NCI-H2081 (cell line): ENCODE measurements at places on chromosomes 5 and 9.
A peak's percentile ranks its signal among the peaks of the same experiment; 100 is the strongest.

DNA sequence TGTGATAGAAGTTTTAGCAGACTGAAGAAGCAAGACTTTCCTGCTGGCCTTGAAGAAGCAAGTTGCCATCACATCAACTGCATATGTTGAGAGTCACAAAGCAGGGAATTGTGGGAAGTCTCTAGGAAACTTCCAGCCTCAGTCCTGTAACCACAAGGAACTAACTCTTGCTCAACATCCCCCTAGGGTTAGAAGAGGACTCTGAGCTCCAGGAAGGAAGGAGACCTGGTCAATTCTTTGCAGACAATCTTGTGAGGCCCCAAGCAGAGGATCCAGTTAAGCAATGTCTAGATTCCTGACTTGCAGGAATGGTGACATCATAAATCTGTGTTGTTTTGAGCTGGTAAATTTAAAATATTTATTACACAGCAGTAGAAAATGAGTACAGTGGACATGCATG, 18.6 kb upstream of the ZNF366 start:
- DNase-seq, result no peak

GRCh38 chr5:157549283-157549629, 26.3 kb downstream of the ADAM19 start:
- DNase-seq, result no peak

DNA sequence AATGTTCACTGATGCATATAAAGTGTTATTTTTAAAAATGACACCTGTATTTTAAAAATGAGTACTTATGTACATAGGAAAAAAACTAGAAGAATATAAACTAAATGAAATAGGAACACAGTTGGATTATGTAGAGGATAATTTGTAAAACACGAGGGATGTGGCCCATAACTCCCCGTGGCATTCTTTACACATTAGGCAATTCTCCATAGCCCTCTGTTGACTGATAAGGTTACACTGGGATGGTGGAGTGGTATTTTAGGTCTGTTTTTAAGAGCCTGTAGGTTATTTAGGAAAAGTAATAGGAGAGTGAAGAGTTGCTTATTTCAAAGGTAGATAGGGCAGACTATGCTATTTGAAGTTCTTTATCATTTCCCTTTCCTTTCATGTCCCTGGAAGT, 1.8 kb downstream of the CAVIN4 start:
- DNase-seq, result no peak

DNA sequence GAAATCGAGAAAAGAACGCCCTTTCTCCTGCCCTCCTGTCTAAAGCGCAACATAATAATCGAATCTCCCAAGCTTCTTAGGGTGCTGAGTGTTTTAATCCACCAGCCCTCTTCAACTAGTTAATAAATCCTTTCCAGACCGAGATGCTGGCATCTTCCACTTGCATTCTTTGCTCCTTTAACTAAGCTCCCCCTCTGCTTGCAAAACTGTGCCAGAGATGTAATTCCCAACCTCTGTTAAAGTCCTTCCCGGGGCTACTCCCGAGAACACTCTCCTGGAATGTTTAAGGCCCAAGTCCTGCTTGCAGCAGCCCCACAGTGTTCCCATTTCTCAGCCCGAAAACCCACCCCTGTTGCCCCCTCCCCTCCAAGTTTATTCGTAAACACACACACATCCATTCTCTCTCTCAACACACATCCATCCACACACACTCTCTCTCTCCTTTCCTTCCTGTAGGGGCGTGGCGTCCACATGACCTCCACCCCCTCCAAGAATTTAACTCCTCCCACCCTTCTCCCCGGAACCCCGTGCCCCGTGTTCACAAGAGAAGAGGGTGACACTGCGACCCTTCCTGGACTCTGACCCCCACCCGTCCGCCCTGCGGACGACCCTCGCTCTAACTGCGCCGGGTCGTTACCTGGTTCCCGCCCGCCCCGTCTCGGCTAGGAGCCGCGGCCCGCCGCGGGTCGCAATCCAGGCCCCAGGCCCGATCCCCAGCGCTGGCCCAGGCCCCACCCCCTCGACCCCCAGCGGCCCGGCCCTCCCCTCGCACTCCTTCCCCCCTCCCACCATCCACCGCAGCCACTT, 7.0 kb upstream of the MGAT1 start:
- DNase-seq, result peak; percentile 91

DNA sequence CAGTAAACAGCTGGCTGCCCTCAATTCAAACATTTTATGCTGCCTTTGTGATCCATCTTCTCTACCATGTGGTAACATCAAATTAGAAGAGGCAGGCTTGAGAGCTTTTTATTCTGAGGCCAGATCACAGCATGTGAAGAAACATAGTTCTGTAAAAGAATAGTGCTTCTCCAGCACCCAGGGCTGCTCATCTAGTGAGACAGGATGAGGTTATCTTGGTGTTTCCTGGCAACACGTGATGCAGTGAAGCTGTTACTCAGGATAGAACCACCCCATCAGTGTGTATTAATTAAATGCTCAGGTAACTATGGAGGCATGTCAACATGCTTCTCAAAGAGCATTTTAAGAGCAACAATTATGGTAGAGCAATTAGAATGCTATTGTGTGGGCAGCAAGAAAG, 400.5 kb upstream of the ACO1 start:
- DNase-seq, result no peak

DNA sequence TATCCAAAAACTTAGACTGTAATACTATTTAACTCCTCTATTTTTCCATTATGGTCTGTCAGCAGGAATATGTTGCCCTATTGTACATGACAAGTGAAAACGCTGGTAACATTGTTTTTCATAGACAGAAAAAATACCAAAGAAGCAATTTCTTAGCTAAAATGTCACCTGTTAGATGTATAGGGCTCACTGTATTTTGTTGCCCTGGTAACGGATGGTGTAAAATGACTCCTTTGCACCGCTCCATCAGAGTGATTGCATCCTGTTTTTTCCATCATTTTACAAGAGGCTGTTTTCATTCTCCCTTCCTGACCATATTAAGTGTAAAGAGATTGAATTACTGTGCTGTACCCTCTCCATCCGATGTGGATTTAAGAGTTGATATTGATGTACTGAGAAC, 460.1 kb upstream of the TLE4 start:
- peak; percentile 68 for DNase-seq

DNA sequence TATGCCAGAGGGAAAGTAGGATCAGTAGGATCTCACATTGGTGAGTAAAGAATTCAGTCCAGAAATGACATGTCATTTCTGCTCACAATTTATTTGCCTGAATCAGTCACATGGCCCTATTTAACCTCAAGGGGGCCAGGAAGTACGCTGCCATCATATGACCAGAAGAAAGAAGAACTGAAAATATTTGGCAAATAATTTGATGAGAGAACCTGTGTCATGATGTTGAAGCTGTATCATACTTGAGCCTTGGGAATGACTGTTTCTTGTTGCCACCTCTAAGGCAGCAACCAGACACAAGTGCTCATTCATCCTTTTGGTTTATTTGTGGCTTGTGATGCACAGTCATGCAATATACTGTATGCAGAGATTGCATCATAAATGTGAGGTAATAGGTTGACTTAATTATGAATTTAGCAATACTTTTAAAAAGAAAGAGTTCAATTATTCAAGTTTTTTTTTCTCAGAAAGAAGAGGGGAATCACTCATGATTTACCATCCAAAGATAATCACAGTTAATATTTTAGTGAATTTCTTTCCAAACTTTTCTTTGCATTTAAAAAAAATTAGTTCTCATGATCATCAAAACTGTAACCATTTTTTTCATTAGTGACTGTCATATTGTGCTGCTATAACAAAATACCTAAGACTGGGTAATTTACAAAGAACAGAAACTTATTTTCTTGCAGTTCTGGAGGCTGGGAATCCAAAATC, 8.2 kb upstream of the ZFYVE16 start:
- no peak for DNase-seq
